NCI-H1048 (cell line): ENCODE measurements at places on chromosomes 2 and 18.
A peak's percentile ranks its signal among the peaks of the same experiment; 100 is the strongest.

GRCh38 chr2:218257390-218257981 is 3.3 kb upstream of the GPBAR1 start:
- no peak for DNase-seq

- DNase-seq, result no peak
These were observed 101.4 kb downstream of the NFATC1 start for GRCh38 chr18:79496978-79497637.

GRCh38 chr18:44855681-44856080 is 175.0 kb downstream of the SETBP1 start:
- DNase-seq, result no peak

DNA sequence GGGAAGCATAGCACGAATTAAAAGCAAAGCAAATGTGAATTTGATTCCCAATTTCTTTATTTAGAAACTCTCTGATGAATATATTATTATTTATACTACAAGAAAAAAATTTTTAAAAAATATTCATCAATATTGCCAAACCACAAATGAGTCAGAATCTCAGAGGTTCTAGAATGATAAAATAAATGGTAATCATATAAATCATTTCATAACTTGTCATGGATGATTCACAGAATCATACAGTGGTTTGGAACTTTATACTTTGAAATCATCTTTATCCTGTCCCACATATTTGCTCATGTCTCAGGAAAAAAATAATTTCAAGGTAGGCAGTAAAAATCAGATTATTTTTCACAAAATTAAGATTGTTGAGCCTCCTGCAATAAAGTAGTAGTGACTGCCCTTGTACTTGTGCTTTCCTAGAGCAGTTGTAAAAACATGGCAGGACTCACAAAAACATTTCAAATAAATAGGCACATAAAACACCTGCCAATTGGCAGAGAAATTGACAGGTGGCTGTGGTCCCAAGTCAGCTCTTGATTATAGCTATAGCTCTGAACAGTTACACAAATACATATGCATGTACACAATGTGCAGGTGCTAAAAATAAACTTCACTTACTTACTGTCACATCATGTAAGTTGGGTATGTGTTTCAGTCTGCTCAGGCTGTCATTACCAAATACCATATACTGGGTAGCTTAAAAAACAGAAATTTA is 273.9 kb upstream of the SESTD1 start:
- no peak for DNase-seq

DNA sequence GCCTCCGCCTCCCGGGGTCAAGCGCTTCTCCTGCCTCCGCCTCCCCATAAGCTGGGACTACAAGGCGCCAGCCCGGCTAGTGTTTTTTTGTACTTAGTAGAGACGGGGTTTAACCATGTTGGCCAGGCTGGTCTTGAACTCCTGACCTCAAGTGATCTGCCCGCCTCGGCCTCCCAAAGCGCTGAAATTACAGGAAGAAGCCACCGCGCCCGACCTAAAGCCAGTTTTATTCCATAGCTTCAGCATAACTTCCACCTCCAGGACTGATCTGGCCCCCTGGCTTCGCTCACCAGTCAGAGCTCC is 783 bp upstream of the TXNL4A start:
- no peak for DNase-seq

GRCh38 chr18:65919663-65920062 is 168.9 kb downstream of the CDH7 start:
- no peak for DNase-seq

- DNase-seq, result no peak
These were observed 898.1 kb downstream of the EPHA4 start for GRCh38 chr2:220674033-220674432.

GRCh38 chr2:221245772-221246171 is 326.3 kb downstream of the EPHA4 start:
- no peak for DNase-seq

DNA sequence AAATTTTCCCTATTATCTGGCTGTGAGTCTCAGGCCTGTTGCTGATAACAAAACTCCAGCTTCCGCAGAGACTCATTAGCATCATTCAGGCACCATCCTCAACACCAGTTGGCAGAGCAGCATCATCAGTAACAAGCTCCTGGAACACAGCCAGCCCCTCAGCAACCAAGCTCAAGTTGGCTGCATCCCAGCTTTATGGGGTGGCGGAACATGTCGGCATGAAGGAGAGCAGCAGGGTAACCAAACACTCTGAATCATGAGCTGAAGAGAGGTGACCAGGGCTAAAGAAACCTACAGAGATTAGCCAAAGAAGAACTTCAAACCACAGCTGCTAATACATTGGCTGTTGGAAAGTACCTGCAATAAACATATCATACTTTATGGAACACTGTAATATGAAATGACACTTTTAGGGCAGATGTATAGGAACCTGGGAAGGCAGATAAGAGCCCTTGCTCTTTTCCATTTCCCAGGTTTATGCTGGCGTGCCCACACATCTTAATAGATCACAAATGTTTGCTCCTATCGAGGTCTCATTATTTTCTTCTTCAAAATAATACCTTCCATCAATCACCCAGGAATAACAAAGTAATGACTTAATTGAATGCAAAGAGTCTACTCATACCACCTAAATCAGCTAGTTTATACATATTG is 63.8 kb downstream of the PDE11A start:
- peak; percentile 4 for DNase-seq

DNA sequence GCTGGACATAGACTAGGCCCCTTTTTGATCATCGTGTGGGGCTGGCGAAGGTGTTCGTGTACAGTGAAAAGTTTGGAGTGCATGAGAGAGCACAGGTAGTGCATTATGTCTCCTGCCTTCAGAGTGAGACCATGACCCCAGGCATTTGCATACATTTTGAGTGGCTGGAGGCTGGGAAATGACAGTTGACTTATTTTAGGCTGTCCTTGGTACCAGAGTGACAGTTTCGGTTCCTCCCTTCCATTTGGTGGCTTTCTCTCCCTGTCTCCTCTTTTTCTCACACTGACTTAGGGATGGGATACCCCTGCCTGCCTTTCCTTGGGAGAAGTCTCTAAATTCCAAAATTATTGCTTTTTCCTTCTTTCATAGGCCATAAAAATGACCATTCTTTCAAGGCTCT is 20.1 kb downstream of the SERPINB12 start:
- DNase-seq, result no peak

DNA sequence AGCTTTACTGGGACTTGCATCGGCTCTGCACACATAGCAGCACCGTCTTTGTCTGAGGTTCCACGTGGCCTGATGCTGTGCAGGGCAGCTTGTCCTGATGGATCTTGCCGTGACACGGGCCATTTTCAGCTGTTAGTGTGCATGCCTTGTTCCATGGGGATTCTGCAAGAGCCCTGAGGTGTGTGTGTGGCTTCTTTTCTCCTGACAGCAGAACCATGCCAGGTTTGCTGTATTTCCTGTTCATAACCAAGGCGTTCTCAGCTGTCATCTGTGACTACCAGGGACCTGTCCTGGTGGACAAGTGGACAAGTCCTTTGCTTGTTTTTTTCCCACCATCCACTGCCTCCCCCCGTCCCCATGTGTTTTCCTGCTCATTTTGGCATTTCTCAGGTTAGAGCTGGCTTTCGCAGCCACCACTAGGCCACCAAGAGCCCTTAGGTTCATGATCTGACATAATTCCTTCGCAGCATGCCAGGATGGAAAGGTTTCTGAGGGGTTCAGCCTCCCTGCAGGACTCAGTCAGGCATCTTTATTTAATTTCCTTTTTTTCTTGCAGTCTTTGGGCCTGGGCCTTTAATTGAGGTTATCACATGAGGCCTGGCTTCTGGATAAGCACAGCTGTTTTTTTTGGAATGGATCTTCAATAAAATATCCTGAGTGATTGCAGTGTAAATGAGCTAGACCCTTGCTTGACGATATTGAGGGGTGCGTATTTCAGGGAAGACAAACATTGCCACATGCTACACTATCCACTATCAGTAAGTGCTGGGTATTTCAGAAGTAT is 139.4 kb downstream of the NCK2 start:
- no peak for DNase-seq

- DNase-seq, result no peak
These were observed 157.5 kb upstream of the ID2 start for GRCh38 chr2:8524388-8524787.

GRCh38 chr18:22342625-22343024 is 75.1 kb downstream of the CTAGE1 start:
- DNase-seq, result no peak

GRCh38 chr18:48609820-48610815 is 71.3 kb downstream of the CTIF start:
- DNase-seq, result no peak

DNA sequence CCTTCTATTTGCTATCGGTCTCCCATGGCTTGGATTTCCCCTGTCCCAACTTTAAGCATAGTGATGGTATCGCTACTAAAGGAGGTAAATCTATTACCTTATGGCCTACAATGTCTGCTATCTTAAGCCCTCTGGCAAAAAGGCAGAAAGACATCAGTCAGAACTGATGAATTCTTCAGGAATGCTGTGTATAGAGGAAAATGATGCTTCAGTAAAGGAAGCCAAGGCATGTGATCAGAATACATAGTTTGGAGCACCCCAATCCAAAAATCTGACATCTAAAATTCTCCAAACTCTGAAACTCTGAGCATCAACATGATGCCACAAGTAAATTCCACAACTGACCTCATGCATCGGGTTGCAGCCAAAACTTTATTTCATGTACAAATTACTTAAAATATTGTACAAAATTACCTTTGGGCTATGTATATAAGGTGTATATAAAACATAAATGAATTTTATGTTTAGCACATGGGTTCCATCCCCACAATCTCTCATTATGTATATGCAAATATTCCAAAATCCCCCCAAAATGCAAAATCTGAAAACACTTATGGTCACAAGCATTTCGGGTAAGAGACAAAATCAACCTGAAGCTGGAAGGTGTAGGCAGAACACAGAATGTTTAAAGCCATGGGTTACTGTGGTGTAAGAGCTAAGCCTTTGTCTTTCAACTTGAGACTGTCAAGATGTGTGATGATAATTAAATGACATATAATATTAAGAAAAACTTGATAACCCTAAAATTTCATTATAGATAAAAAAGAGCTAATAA is 66.2 kb downstream of the CUL3 start:
- no peak for DNase-seq

DNA sequence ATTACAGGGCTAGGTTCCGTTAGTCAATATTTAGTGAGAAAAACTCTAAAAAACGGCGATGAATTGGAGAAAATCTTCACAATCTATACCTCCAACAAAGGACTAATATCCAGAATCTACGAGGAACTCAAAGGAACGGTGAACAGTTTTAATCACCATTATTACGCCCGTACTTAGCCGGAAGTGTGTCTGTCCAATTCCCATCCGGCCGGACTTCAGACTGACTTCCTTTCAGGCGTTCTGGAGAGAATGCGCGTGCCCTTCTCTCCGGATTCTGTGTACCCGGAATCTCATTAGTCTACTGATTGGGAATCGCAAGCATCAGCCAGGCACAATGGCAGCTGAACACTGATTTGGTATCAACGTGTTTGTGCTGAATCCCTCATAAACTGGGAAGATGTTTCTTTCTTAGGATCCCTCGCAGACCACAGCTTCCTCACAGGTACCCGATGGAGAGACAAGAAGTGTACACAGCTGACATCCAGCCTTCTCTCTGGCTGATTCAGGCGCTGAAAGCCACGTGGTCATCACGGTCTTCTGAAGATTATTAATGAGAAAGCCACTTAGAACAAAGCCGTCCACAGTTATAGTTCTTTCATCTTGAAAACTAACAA is 239.9 kb downstream of the ZNF516 start:
- no peak for DNase-seq

- DNase-seq, result no peak
These were observed 107.9 kb upstream of the LMAN1 start for GRCh38 chr18:59466980-59467379.

- DNase-seq, result no peak
These were observed 51.2 kb upstream of the POMC start for GRCh38 chr2:25219621-25220020.

DNA sequence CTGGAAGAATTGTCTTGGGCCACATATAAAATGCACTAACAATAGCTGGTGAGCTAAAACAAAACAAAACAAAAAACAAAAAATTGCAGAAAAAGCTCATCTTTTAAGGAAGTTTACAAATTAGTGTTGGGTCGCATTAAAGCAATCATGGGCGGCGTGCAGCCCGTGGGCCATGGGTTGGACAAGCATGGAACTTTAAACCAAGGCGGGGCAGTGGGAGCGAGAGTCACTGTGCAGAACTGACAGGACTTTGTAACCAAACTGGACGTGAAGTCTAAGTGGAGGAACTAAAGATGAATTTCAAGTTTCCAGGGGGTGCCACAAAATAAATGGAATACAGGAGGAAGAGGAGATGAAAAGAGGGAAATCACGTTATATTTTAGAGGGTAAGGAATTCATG is 80.7 kb downstream of the PSMG2 start:
- no peak for DNase-seq
